SIG-M5 (cell line): ENCODE measurements at places on chromosomes 3 and 15.

- no peak for DNase-seq
These were observed 46.9 kb upstream of the SEMA6D start for GRCh38 chr15:47670365-47670764.

DNA sequence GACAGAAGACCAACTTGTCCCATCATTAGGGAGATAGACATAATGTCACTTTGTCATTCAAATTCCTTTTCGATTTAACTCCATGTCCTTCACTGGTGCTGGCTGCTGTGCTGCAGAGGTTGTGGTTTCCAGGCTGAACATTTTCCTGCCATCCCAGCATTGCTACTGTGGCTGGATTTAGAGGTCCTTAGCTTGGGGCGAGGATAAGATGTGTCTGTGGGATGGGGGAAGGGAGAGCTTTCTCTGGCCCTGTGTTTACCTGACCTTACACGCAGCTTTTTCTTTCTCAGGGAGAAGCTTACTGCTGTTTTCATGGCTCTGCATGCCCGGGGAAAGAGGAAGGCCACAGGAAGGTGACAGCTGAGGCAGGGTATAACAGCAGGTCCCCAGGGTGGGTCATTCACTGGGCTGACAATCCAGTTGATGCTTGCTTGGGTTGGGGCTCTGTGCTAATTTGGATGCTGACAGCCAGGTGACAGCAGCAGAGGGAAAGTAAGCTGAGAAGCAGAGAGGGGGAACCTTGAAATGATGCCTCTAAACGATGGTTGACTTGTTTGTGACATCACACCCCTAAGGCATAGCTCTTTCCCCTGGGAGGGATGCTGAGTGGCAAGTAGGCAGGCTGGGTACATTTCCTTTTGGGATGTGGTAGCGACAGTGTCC is 326.9 kb upstream of the CTNNB1 start:
- DNase-seq = no peak

GRCh38 chr3:124773351-124774326 is 43.4 kb downstream of the UMPS start:
- no peak for DNase-seq

- no peak for DNase-seq
These were observed 133.5 kb downstream of the APBA2 start for GRCh38 chr15:29018995-29019976.

DNA sequence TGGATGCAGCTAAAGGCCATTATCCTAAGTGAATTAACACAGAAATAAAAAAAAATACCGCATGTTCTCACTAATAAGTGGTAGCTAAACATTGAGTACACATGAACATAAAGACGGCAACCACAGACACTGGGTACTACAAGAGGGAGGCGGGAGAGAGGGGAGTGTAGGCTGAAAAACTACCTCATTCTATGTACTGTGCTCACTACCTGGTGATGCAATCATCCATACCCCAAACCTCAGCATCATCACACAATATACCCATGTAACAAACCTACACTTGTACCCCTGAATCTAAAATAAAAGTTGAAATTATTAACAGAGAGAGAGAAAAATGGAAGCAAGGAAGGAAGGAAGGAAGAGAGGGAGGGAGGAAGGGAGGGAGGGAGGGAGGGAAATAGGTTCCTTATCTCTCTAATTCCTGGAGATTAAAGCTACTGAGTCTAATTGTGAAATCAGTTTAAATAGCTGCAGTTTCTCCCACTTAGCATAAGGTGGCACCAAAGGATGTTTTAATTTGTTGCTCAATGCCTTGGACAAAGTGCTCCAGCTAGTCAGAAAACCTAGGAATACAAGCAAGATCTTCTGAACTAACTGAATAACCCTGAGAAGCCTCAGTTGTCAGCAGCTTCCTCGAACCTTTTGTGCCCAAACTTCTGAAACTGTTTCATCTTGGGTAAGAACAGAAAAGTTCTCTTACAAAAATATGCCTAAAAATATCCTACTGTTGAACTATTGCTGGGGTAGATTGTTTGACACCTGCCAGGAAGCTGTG is 79.4 kb upstream of the ATP11B start:
- DNase-seq = no peak

DNA sequence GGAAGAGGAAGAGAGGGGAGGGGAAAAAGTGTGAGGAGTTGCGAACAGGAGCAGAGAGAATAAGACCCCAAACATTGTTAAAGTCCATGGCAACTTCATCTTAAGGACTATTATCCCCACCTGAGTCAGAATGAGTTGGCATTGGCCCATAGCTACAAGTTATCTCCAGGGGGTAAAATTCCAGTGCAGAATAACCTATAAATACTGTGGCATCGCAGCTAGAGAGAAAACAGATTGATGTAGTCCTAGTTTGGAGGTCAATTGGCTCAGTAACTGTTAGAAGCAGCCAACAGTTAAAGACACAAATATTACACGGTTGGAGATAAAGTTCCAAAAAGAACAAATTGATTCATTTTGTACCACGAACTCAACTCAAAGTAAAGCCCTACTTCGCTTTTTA is 313.9 kb upstream of the CCDC54 start:
- DNase-seq = no peak

DNA sequence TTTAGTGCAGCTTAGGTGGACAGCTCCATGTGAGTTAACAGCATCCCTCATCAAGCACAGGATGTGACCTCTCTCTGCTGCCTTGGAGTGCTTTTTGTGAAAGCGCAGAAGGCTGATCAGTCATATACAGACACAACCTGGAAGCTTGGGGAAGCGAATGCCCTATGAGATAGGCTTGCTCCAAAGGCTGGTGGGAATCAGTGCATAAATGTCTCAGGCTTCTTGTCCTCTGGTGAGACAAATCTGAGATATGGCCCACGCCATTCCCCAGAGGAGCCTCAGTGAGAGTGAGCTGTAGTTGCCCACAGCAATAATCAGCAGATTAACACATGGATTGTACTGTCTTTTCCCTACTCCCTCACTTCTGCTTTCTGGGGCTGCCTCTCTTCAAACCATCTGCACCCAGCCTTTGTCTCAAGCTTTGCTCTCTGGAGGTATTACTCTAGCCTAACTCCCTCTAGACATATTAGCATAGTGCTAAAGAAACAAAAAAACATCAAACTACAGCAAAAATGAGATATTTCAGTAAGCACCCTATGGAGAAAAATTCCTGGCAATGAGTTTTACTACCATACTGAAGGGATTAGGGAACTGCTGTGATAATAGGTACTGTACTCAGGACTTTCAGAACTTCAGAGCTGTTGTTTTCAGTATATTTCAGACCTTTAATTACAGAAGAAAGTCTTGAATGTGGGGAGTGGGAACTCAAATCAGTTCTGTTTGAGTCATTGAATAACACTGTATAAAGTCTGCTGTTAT is 113.7 kb downstream of the OXSM start:
- no peak for DNase-seq

- DNase-seq = peak; percentile 92
These were observed 43.7 kb upstream of the ATP2C1 start for GRCh38 chr3:130850044-130850797.

GRCh38 chr3:123075359-123075758 is 8.5 kb downstream of the PDIA5 start:
- no peak for DNase-seq

GRCh38 chr3:123668906-123669305 is 84.1 kb upstream of the HACD2 start:
- no peak for DNase-seq

- DNase-seq = no peak
These were observed 15.2 kb downstream of the GXYLT2 start for GRCh38 chr3:72903004-72903403.

DNA sequence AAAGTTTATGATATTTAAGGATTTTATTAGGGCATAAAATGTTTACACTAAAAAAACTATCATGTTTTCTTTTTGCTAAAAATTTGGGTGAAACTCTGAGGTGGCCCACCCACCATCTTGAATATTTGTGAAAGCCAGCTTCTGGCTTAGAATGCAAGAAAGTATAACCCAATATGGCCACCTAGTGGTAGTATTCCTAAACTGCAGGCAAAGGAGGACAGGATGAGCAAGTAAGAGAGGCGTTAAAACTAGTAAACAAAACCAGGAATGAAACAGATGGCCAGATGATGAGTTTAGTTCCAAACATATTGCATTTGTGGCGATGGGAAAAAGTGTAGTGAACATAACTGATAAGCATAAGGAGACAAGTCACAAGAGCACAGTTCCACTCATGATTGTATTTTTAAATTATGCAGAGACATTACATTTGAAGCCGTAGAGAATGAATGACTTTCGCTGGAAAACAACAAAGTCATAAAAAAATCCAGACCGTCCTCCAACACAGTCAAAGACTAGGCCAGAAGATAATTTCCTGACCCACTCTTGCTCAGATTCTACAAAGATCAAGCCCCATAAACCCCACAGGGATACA is 103.3 kb upstream of the PRTG start:
- no peak for DNase-seq

DNA sequence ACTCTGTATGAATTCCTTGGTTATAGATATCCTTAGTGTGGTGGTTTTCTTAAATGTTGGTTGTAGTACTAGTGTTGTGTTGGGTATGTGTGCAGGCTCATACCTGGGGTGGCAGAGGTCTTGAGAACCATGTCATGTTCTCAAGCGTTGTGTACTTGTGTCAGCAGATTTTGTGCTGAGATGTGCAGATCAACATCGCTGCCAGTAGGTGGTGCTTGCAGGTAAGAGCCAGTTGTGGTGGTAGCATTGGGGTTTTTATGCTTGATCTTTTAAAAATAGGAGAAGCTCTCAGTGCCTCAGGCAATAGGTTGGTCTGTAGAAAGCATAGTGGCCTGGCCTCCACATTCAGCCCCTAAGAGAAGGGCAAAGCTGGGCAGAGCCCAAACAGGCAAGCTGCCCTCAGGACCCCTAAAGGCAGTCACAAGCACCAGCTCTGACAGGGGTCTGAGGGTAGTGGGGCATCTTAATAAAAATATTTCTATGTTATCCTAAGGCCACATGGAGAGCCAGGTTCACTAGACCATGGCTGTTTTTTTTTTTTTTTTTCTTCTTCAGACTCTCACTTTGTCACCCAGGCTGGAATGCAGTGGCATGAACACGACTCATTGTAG is 164.0 kb downstream of the IL20RB start:
- DNase-seq = no peak

DNA sequence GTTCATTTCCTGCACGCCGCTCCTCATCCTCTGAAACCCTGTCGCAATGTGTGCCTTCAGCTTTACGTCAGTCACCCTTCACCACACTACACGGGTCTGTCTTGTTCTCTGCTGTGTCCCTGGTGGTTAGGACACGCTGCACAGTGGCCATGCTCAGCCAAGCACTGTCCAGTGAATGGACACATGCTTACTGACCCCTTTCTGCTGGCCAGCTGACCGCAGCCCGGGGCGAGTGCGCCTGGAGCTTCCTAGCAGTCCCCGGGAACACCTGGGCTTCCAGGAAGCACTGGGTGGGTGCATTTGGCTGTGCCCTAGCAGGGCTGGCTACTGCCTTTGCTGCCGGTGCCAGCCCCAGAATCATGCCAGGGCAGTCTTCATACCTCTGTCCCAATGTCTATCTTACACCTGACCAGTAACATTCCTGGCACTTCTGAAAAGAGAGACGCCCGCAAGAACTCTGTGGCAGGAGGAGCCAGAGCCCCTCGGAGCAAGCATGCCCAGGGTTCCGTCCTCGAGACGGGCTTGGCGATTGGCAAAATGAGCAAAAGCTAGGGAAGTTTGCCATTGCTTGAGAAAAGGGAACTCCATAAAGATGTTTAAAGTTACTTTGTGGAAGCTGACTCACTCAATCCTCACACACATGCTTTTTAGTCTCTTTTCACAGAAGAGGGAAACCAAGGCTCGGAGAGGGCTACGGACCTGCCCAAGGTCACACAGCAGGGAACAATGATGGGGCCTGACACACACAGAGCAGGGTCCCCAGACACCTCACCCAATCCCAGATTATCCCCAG is 15.7 kb upstream of the ZXDC start:
- DNase-seq = no peak

DNA sequence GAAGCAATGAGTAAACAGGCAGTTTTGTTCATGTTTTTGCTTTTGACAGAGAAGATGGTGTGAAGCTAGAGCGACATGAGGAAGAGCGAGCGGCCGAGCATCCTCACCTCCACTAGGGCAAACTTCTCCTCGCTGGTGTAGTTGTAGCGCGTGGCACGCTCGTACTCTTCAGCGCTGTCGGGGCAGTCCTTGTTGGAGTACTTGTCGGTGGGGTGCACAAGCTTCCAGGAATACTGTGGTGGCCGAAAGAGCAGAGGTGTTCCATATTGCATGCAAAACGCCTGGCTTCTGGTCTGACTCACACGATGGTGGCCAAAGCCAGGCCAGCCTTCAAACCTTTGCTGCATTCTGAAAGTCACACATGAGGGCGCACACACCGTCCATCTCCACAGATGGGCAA is 54.3 kb downstream of the CYFIP1 start:
- no peak for DNase-seq

GRCh38 chr3:126305427-126305826 is 51.8 kb downstream of the KLF15 start:
- DNase-seq = no peak

DNA sequence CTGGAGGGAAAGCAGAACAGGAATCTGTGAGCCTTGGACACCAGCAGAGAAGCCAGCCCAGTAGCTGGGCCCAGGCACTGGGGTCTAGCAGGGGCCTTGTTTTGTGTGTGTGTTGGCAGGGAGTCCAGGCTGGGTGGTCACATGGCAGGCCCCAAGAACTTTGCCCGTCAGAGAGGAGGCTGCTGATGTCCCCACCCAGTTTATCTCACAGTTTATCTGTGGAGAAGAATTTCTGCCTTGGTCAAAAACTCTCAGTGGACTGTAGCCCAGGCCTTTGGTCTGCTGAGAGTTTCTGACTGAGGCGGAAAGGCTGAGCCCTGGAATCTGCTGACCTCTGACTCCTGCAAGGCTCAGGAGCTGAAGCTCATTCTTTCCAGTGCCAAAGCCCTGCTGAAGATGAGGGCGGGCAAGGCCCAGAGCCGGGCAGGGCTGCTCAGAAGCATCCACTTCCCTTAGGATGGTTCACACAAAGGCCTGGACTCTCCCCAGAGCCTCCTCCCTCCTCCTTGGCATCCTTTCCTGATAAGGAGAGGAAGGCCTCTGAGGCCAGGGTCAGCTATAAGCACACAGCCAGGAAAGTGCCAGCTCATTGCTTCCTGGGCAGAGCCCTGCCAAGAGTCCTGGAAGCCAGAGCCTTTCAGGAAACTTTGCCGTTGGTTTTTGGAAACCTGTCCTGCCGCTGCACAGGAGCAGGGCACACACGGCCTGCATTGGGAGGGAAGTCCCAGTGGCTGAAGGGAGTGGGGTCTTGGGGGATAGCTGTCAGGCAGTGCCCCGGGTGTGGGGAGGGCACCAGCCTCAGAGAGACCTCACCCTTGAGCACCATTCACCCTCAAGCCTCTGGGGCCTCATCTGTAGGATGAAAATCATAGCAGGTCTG is 37.2 kb upstream of the SLCO2A1 start:
- DNase-seq = no peak

DNA sequence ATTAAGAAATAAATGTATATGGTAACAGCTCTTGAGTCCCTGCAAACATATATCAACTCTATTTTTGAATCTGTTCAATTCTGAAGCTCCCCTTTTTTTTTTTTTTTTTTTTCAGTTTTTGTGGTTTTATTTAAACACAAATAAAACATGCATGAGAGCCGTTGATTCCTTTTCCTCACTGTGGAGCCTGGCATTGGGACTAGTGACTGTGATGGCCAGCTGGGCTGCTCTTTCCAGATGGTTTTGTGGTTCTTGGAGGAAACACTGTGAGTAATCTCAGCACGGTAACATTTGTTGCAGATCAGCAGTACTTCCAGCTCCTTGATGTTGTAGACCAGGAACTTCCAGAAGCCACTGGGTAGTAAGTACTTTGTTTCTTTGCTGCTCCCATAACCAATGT is 15.9 kb downstream of the EMC7 start:
- DNase-seq = no peak

GRCh38 chr3:70811880-70812279 is 499.4 kb upstream of the MDFIC2 start:
- no peak for DNase-seq
